GM23338 (cell line): ENCODE measurements at places on chromosomes 6 and 20.
A peak's percentile ranks its signal among the peaks of the same experiment; 100 is the strongest.

- DNase-seq, result peak; percentile 73
These were observed 4.1 kb downstream of the LINC00237 start for GRCh38 chr20:21101932-21102575.

GRCh38 chr6:40413239-40413638 is 173.9 kb downstream of the LRFN2 start:
- no peak for DNase-seq

- DNase-seq, result no peak
These were observed 97.2 kb downstream of the PTPRT start for GRCh38 chr20:43092386-43093088.

DNA sequence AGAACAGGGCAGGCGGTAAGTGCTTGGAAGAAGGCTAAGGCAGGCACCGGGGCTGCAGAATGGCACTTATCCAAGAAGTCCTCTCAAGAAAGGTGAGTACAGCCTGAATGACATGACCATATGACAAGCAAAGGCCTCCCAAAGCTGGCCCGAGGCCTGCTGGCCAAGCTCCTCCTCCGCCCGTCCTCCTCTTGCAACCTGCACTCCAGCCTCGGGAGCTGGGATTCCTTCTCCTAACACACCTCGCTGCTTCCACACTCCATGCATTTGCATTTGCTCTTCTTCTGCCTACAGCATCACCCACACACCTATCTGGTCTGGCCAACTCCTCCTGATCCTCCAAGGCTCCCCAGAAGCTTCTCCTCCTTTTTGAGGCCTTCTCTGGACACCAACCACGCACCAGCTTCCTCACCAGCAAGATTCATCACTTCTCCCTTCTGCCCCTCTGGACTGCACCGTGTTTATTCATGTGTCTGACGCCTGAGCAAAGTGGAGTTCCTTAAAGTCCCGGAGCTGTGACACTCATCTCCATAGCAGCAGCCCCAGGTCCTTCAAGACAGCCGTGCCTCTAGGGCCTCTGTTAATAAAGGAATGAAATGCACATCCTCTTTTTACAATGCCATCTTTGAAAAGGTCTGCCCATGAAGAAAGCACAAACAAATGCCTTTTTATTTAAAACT is 32.3 kb downstream of the CNKSR3 start:
- DNase-seq, result no peak

DNA sequence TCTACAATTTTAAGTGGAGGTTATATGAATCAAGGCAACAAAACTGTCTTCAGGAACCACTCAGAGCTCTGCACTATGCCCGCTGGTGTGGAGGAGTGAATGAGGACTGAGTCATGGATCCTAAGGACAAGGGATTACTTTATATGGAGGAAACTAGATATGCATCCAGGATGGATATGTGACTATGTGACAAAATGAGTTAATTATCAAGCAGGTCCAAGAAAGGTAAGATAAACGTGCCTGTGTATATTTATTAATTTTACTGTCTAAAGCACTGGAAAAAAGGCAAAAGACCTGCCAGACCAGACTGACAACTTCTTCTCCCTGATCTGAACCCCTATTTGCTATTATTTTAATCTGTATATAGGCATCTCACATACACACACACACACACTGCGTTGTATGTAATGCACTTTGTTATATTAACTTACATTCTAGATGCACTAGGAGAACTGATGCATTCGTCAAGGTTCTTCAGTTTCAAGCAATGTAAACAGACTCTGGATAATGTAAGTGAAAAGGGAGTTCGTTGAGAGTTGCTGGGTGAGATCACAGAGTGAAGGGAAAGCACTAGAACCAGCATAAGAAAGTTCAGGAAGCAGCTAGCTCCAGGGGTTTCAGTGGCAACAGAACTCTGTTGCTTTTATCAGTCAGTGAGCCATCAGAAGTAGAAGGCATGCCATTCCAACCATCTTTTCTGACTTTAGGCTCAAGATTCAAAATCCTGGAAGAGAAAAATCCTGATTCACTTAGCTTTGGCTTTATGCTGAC is 26.4 kb upstream of the ADGRG6 start:
- DNase-seq, result peak; percentile 7

DNA sequence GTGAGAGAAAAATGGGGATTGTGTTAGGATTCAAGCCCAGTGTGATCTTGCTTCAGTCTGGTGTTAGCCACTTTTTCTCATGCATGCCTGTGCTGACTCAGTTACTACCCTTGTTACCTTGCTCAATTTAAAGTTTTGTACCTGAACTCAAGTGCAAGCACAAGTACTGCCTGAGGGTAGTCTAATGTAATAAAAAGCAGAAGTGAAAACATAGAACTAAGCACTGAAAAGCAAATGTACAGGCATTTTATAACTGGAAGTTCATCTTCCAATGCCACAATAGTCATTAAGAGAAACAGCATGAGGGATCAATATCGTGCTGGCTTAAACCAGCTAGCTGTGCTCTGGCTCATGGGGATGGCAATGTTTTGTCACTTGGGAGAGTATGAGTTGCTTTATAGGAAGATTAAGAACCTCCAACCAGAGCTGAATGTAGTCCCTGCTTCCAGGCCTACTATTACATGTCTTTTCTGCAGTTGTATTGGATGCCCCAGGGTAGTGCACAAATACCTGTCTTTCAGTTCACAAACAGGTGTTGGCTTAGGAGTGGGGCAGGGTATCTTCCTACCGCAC is 48.7 kb downstream of the SLC35F1 start:
- no peak for DNase-seq

DNA sequence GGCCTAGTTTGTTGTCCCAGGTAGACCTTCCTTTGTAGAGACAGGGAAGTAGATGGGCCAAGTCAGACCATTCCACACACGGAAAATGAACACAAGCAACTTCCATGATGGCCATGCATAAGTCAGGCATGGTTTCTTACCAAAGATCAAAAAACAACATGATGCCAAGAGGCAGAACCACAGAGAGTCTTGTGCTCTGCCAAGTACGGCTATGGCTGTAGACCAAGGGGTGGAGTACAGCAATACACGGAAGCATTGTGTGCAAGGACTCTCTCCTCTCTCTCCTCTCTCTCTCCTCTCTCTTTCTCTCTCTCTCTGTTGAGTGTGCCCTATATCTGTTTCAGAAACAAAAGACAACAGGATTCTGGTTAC is 4.8 kb upstream of the DUSP22 start:
- DNase-seq, result no peak

GRCh38 chr6:17393892-17394631 is 667 bp downstream of the CAP2 start:
- peak; percentile 87 for DNase-seq

GRCh38 chr6:30883685-30884520 is at the start of gene DDR1:
Gene DDR1 (plus strand): TSS chr6:30884519. CDS start chr6:30888730, 4,211 bp downstream.
- DNase-seq, result peak; percentile 71

GRCh38 chr6:113115196-113115595 is 741.9 kb upstream of the MARCKS start:
- no peak for DNase-seq

DNA sequence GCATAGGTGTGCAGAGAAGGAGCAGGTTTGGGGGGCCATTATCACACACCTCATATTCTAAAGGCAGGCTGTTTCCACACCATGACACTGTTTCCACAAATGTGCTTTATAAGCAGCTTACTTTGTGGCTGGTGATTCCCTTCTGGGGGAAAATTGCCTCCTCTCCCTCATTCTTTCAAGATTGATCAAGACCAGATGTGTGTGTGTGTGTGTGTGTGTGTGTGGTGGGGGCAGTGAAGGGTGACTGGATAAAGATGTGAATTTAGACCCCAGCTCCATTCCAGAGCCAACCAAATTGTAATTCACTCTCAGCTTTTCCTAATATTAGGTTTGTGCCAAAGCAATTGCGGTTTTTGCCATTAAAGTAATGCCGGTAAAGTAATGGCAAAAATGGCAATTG is 45.6 kb downstream of the EDN3 start:
- no peak for DNase-seq

- peak; percentile 68 for DNase-seq
These were observed 147.0 kb downstream of the CDH26 start for GRCh38 chr20:60104993-60105803.

DNA sequence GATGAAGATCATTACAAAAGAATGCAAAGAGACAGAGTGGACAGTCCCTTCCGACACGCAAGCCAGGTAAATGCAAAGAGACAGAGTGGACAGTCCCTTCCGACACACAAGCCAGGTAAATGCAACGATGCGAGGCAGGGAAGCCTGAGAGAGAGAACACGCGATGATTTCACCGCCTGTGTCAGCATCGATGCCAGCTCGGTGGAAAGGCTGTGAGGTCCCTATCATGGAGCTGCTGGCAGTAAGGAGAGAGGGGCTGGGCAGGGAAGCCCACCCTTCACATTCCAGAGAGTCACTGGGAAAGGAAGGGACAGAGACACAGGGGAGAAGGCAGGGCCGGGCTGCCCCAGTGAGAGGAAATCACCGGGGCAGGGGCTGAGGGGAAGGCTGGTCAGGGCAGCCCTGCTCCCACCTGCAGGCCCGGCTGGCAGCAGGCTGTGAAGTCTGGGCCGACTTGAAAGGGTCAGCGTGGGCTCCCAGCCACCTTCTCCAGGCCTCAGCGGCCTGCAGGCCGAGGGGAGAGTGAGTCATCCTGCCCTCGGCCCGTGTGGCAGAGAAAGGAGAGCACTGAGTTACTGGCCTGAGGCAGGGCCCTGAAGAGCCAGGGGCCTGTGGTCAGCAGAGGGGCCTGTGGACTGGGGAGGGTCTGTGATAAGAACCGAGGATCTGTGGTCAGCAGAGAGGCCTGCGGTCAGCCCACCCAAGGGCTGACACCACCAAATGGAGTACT is 80.4 kb downstream of the DACT2 start:
- no peak for DNase-seq

GRCh38 chr6:87251225-87251624 is 71.2 kb upstream of the SMIM8 start:
- no peak for DNase-seq

- no peak for DNase-seq
These were observed 122.3 kb downstream of the NKAIN2 start for GRCh38 chr6:123925842-123926399.

DNA sequence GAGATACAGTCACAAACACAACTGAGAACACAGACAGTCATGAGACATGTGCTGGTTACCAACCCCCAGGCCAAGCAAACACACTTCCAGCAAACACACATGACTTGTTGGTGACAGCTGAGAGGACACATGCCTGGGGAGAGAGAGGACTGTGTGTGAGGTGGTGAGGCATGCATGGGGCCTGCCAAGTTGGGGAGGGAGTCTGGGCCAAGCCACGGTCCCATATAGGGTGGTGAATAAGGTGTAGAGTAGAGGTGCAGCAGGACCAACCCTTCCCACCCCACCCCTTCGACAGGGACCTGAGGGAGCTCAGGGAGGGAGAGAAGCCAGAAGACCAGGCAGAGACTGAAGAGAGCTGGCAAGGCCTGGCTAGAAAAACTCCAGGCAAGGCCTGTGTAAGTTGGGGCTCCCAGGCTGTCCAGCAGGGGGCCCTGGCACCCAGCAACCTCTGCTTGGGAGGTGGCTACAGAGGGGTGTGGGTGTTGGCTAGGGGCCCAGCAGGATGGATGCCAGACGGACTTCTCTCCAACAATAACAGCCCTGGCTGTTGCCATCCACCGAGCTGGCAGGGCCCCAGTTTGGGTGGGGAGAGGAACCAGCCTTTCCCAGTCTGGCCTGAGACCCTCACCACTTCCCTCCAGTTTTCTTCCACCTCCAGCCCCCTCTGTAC is 2.0 kb upstream of the SLC29A1 start:
- DNase-seq, result peak; percentile 81

GRCh38 chr6:139060332-139060731 is 31.8 kb downstream of the ABRACL start:
- DNase-seq, result no peak

DNA sequence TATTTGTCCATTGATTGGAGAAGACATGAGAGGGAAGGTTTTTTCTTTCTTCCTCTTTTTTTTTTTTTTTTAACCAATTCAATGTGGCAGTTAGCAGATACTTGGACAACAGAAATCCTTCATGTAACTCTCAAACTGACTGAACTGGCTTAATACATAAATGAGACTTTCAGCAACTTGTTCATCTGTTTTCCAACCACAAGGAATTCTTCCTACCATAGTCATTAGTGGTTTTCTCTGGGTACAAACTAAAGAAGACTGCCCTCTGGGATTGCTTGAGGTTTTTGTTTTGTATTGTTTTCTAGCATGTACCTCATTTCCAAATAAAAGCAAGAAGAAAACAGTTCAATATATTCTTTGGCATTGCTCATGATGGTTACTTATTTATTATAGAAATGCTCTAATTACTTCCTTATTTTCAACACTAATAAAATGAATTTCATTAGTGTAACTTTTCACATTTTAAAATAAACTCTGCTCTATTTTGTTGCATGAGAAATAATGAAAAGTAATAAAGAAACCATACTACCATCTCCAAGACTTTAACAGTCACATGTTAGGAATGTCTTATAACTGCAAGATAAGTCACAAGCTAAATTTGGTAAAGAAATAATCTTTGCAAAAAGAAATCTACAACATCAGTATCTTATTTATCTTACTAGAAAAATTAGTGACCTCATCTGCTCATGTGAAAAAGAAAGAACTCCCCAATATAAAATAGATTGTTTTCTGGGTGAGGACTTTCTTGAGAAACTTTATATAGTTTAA is 52.0 kb downstream of the ME1 start:
- no peak for DNase-seq

DNA sequence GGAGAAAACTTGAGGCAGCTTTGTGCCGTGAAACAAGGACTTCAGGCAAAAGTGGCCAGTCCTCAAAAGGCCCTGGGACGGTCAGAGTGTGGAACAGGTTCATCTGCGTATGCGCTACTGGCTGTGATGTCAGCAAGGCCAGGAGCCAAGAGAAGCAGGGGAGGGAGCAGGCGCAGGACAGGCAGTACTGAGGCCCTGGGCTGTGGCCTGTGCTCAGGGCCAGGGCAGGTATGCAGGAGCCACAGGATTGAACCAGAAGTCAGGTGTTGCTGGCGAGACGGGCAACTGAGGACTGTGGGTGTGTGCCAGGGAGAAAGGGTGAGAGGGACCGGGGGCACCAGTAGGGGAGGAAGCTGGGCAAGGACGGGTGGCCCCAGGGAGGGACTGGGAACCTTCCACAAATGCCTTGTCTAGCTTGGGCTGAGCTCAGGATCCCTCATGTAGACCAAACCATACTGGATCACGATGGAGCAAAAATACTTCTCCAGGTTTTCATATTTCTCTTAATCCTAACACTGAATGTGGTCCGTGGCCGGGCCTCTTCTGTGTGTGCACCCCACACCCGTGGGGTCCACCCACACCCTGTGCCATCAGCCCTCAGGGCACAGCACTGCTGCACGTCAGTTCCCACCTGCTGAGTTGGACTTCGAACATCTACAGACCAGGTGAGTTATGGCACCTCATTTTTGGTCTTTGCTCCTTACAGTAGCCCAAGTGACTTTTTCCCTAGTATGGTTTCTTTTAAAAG is 46.9 kb downstream of the GINS1 start:
- no peak for DNase-seq

GRCh38 chr6:149529650-149530049 is 16.2 kb downstream of the PPIL4 start:
- DNase-seq, result no peak
